NCI-H748 treated with DMSO at 0.1 percent for 48 hours (cell line): ENCODE measurements at places on chromosomes 7 and 10.

GRCh38 chr10:67665491-67665890, 30.5 kb downstream of the CTNNA3 start:
- no peak for DNase-seq

GRCh38 chr10:3807211-3807927, 22.4 kb upstream of the KLF6 start:
- no peak for DNase-seq

DNA sequence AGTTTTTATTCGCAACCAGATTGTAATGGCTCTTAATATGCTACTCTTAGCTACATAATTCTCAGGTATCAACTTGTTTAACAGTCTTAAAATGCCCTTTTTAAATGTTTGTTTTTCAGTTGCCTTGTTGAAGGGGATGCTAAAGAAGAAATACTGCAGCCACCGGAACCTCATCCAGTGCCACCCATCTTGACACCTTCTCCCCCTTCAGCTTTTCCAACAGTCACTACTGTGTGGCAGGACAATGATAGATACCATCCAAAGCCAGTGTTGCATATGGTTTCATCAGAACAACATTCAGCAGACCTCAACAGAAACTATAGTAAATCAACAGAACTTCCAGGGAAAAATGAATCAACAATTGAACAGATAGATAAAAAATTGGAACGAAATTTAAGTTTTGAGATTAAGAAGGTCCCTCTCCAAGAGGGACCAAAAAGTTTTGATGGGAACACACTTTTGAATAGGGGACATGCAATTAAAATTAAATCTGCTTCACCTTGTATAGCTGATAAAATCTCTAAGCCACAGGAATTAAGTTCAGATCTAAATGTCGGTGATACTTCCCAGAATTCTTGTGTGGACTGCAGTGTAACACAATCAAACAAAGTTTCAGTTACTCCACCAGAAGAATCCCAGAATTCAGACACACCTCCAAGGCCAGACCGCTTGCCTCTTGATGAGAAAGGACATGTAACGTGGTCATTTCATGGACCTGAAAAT, 69.5 kb upstream of the RSBN1L start:
- DNase-seq = no peak

DNA sequence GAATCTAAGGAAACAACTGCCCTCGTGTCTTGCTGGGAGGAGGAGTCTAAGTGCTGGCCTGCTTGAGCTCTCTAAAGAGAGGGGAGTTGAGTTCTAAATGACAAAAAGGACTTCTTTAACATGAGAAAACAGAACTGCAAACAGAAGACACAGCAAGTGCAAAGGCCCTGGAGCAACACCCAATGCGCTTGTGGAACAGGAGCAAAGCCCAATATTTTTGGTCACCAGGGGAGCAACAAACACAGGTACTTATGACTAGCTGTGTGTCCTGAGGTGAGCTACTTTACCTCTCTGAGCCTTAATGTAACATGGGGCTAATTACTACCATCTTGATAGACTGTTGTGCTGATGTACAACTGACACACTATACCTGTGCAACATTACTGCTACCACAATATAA, 634.3 kb downstream of the PARD3 start:
- DNase-seq = no peak

DNA sequence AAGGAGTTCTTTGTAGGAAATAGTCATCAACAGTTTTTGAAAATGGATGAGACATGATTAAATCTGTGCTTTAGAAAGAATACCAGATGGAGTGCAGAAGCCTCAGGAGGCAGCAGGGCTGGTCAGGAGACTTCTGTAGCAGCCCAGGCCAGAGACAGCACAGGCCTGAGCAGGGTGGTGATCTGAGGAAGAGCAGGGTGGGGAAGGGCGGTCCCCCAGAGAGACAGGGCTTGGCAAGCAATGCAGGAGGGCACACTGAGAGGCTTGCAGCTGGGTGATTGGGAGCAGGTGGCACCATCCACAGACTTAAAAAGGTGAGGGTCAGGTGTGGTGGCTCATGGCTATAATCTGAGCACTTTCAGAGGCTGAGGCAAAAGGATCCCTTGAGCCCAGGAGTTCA, 4.3 kb upstream of the SMKR1 start:
- no peak for DNase-seq

DNA sequence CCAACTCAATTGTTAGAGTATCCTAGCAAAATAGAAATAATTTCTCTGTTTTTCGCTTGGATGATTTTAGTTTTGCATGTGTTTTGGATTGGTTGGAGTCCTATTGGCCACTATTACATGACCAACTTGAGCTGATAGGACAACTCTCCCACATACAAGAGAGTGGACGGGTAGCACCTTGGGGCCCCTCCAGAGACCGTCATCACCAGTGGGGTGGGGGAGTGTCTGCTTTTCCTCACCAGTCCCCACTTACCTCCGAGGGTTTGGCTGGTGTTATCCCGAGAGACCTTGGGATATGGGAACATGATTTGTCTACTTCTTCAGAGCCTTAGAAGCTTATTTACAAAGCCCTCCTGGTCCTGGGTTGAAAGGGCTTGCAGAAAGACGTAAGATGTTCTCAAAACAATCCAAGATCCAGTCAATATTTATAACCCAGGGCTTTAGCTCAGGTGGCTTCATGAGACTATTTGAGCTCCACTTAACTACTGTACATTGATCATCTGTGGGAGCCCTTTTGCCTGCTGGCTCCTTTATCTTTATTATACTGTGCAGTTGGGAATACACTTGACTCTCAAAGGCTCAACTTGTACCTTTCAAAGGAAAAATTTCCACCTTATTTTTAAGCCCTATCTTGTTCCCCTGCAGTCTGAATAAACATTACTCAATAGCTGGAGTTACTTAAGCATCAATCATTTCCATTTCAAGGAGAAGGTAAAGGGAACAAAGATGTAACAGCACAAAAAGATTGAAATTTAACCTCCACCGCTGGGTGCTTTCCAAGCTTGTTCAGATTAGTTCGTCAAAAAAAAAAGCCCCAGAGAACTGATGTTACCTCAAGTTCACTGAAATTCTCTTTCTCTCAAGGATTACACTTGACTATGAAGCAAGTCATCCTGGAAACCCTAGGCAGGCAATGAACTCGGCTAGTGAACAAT, 119.7 kb downstream of the WDR11 start:
- no peak for DNase-seq
